Placental epithelial cell (primary cell): ENCODE measurements at places on chromosomes 7 and 10. TPM values are rescaled to one million over a fixed set of nuclear protein-coding genes. Genes with fewer than 3 reads are reported as not detected.

The LRRN3 gene
- total RNA-seq: 0.11 and 0.39 TPM in 2 replicates

The CPXM2 gene
- 3.3 and 12.2 TPM in 2 replicates for total RNA-seq

The SMKR1 gene
- not detected in 2 replicates for total RNA-seq

The C7orf57 gene
- 0.11 and 0.39 TPM in 2 replicates for total RNA-seq

The TMEM139 gene
- total RNA-seq: 0.39 and 1.7 TPM in 2 replicates

The CDH23 gene
- total RNA-seq: 5.6 and 31.4 TPM in 2 replicates
